ENCODE measurements at places on chromosomes 6 and 20. TPM values are rescaled to one million over a fixed set of nuclear protein-coding genes. Genes with fewer than 3 reads are reported as not detected.
A peak's percentile ranks its signal among the peaks of the same experiment; 100 is the strongest.

Gene ENPP3
- total RNA-seq: 0.19 TPM

Gene CCN5
- total RNA-seq: not detected

Gene CST5
- total RNA-seq: 0.41 TPM

Gene LATS1
- total RNA-seq: 25.6 TPM

Gene UST
- 15.3 TPM for total RNA-seq

Gene RBBP8NL
- 0.14 TPM for total RNA-seq

Gene POU5F1
- total RNA-seq: 6.3 TPM

GRCh38 chr20:59585714-59586409 lies 18.5 kb upstream of the PHACTR3 start:
- no peak overlapping the region for H3K27ac ChIP-seq
- no peaks in the 10 kb centered on the region for H3K36me3 ChIP-seq
- no peaks in the 10 kb centered on the region for H3K27me3 ChIP-seq
- no peak for DNase-seq

DNA sequence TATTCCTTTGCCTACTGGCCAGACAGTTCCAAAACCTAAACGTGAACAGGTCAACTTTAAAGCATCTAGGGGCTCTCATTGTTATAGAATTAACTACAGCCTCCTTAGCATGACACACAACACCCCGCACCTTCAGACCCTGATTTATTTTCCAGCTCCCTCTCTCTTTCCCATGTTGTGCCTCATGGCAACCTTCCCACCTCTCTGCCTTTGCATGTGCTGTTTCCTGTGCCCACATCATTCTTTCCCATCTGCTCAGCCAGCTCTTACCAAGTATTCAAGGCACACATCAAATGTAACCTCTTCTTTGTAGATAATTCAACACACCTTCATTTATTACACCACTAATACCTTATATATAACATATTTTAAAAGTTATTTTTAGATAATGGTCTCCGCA lies 291.0 kb downstream of the COL12A1 start:
- no peak overlapping the region for H3K4me3 ChIP-seq
- no peaks in the 10 kb centered on the region for H3K4me1 ChIP-seq
- H3K27ac ChIP-seq: no peak overlapping the region
- no peak for DNase-seq
- H3K36me3 ChIP-seq: no peaks in the 10 kb centered on the region
- H3K27me3 ChIP-seq: no peaks in the 10 kb centered on the region

GRCh38 chr6:91437315-91437729 lies 850.5 kb upstream of the MAP3K7 start:
- H3K4me1 ChIP-seq: peaks cover 10% of the 10 kb centered on the region
- H3K36me3 ChIP-seq: no peaks in the 10 kb centered on the region
- H3K4me3 ChIP-seq: no peak overlapping the region
- no peak overlapping the region for H3K27ac ChIP-seq

DNA sequence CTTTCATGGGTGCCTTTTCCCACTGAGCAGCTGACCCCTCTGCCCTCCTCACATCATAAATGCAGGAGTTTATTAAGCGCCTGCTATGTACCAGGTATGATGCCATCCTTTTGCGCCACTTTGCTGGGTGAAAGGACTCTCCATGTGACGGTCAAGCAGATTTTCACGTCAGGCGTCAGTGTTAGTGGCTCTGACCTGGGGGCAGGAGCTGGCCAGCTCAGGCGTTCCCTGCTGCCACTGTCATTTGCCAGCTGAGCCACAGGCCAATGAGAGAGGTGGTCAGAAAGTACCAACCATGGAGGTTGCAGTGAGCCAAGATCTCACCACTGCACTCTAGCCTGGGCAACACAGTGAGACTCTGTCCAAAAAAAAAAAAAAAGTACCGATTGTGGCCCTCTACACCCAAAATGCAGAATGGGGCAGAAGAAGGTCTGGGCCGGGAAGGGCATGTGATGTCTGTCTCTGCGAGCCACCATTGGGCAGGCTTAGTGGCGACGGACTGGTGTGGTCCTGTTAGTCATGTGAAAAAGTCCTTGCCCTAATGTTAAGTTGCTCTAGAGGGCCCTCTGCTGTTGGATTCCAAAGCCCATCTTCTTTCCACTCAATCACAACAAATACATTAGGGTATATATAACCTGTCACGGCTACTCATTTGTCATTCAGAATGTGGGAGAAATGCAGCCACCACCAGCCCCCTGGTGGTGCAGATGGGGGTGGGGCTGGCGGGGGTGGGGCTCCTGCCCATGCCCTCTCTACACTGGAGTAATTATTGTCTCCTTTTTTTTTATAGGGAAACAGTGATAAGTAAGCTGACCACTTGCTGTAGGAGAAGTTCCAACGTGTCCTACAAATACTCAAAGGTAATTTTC lies 18.4 kb upstream of the SLC22A1 start:
- no peak overlapping the region for H3K4me3 ChIP-seq
- DNase-seq: no peak
- peaks cover 30% of the 10 kb centered on the region for H3K36me3 ChIP-seq
- H3K4me1 ChIP-seq: no peaks in the 10 kb centered on the region

- peaks cover 9% of the 10 kb centered on the region for H3K36me3 ChIP-seq
- H3K4me3 ChIP-seq: no peak overlapping the region
- H3K27me3 ChIP-seq: peaks cover 9% of the 10 kb centered on the region
Measured at GRCh38 chr6:32112431-32112980, 3.4 kb upstream of the TNXB start.

DNA sequence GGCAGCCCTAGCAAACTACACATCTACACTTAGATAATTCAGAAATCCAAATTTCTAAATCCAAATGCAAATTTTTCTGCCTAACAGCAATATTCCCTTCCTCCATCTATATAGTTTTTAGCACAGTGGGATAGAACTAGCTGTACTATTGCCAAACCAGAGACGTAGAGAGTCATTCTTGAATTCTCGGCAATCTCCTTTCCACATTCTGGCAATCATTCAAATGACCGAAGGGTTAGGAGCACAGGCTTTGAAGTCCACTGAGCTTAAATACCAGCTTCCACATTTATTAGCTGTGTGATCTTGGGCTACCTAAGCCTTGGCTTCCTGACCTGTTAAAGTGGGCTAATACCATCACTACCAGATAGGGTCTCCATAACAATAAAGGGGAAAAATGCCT lies 3.1 kb upstream of the RPS12 start:
- peaks cover 11% of the 10 kb centered on the region for H3K36me3 ChIP-seq
- no peaks in the 10 kb centered on the region for H3K27me3 ChIP-seq
- no peak for DNase-seq
- H3K4me1 ChIP-seq: peaks cover 6% of the 10 kb centered on the region

DNA sequence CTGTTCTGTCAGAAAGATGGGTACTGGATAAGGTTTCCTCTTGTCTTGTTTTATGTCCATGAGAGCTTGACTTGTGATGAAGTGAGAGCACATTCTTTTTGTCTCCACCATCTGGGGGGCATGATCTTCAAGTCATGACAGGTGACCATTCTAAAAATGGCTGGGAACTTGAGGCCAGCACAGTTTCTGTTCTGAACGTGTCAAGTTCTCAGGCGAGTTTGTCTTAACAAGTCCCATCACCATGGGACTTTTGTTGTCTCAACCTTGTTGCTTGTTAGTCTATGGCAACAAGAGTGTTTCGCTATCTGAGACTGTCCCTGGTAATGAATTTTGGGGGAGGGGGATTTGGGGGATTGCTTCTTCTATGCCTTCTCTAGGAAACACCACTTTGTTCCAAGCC lies 25.6 kb upstream of the ENPP4 start:
- no peak overlapping the region for H3K4me3 ChIP-seq
- H3K4me1 ChIP-seq: no peaks in the 10 kb centered on the region
- no peak overlapping the region for H3K27ac ChIP-seq
- H3K36me3 ChIP-seq: no peaks in the 10 kb centered on the region
- H3K27me3 ChIP-seq: no peaks in the 10 kb centered on the region

DNA sequence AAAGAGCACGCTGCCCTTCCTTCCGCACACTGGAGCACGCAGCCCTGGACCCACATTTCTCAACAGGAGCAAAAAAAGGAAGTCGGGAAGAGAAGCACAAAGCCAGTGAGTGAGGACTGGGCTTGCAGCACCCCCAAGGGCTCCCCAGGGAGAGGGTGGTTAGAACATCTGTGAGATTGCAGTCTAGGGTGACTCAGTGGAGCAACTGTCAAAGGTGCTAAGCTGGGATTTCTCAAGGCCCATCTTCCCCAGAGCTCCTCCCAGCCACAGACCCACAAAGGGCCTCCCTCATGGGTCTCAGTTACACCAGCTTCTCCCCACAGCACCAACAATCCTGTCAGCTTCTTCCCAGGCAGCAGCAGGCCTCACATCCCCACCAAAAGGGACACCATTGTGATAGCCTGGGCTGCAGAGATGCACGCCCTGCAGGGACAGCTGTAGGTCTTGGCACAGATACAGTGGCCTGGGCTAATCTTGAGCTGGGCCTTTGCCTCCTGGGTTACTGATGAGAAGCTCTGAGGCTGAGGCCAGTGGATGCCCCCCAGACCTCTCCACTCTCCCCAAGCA lies 39.6 kb upstream of the CD93 start:
- H3K27ac ChIP-seq: no peak overlapping the region
- H3K4me3 ChIP-seq: no peak overlapping the region
- no peak for DNase-seq
- no peaks in the 10 kb centered on the region for H3K36me3 ChIP-seq
- H3K4me1 ChIP-seq: no peaks in the 10 kb centered on the region

DNA sequence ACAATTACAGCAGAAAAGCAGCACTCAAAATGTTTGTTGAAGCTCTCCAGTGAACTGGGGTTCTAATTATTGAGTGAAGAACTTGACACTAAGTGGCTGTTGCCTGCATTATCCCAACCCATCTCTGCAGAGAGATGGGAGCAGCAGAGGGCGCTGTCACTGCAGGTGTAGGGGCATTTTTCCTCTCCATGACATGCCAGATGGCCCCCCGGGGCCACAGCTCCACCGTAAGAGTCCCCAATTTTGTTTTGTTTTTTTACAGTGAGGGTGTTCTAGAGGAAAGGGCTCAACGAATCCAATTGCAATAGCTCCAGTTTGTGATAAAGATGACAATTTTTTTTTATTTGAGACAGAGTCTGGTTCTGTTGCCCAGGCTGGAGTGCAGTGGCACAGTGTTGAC lies 1.9 kb upstream of the FUCA2 start:
- no peak overlapping the region for H3K4me3 ChIP-seq
- no peak for DNase-seq
- H3K36me3 ChIP-seq: no peaks in the 10 kb centered on the region
- no peak overlapping the region for H3K27ac ChIP-seq

GRCh38 chr20:19371112-19371511 lies 158.7 kb downstream of the SLC24A3 start:
- H3K27me3 ChIP-seq: no peaks in the 10 kb centered on the region
- no peaks in the 10 kb centered on the region for H3K36me3 ChIP-seq
- no peak overlapping the region for H3K27ac ChIP-seq
- no peak overlapping the region for H3K4me3 ChIP-seq

- H3K36me3 ChIP-seq: peaks cover 5% of the 10 kb centered on the region
- peaks cover 21% of the 10 kb centered on the region for H3K4me1 ChIP-seq
- H3K27ac ChIP-seq: no peak overlapping the region
Measured at GRCh38 chr20:38095017-38095686, 61.6 kb downstream of the RPRD1B start.

DNA sequence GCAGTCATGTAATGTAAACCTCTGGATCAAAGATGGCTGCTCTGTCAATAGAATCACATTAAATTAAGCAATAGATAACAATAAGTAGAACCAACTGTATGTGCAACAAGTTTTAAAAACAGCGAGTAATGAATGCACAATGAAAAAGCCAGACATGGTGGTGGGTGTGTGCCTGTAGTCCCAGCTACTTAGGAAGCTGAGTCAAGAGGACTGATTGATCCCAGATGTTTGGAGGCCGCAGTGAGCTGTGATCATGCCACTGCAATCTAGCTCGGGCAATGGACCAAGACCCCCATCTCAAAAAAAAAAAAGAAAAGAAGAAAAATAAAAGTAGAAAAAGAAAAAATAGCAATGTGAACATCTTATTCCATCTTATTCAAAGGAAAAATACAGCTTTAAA lies 558.7 kb upstream of the MMS22L start:
- no peaks in the 10 kb centered on the region for H3K36me3 ChIP-seq
- peak; percentile 78 for DNase-seq
- no peaks in the 10 kb centered on the region for H3K4me1 ChIP-seq
- no peak overlapping the region for H3K27ac ChIP-seq
- H3K4me3 ChIP-seq: no peak overlapping the region

GRCh38 chr20:11205769-11206362 lies 532.1 kb upstream of the JAG1 start:
- no peak overlapping the region for H3K4me3 ChIP-seq
- peaks cover 14% of the 10 kb centered on the region for H3K4me1 ChIP-seq
- no peaks in the 10 kb centered on the region for H3K36me3 ChIP-seq
- no peak for DNase-seq

DNA sequence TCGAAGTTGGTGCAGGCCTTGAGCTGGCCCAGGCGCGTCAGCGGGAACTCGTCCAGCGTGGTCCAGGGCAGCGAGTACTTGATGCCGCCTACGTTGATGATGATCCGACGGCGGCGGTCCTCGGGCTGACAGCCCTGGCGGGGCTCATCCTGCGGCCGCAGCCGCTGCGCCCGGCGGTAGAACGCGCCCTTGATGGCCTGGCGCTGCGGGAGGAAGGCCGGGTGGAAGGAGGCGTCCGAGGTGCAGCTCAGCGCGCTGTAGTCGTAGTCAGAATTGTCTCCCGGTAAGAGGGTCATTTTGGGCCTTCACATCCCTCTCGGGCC lies 12.9 kb downstream of the KCNG1 start:
- H3K36me3 ChIP-seq: peaks cover 29% of the 10 kb centered on the region
- H3K27me3 ChIP-seq: no peaks in the 10 kb centered on the region
- no peak overlapping the region for H3K27ac ChIP-seq
- H3K4me3 ChIP-seq: no peak overlapping the region
- peaks cover 6% of the 10 kb centered on the region for H3K4me1 ChIP-seq
- no peak for DNase-seq

Data from astrocyte (in vitro differentiated cells and primary cell).